ENCODE measurements at places on chromosomes 16 and 17.

DNA sequence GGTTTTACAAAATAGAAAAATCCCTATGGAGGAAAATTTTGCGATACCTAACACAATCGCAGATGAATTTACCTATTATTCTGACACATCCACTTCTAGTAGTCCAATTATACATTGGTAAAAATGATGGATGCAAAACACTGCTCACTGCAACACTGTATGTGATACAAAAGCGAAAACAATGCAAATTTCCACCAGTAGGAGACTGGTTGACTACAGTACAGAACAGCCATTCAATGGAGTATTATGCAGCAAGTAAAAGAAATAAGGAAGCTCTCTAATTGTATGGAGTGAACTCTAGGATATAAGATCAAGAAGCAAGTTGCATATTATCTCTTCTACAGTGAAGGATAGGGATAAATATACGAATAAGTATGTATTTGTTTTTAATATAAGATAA lies 48.5 kb downstream of the SETD6 start:
- no peak for DNase-seq

- no peak for DNase-seq
Observed at GRCh38 chr17:9907883-9908648, 3.0 kb upstream of the RCVRN start.

DNA sequence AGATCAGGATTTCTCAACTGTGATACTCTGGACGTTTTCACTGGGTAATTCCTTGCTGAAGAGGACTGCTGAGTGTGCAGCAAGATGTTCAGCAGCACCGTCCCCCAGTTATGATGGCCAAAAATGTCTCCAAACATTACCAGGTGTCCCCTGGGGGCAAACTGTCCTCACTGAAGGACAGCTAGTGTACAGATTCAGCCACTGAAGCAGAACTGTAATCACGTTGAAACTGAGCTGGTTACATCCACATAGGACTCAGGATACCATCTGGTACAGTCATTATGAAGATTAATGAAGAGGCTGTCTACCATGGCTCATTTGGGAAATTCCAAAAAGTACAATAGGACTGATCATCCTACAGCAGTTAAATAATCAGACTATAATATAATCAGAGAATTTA lies 43.3 kb upstream of the GINS3 start:
- no peak for DNase-seq

- DNase-seq: no peak
Observed at GRCh38 chr17:45397796-45398195, 34.9 kb downstream of the ARHGAP27 start.

GRCh38 chr16:69112285-69113129 lies 7.1 kb downstream of the HAS3 start:
- no peak for DNase-seq

DNA sequence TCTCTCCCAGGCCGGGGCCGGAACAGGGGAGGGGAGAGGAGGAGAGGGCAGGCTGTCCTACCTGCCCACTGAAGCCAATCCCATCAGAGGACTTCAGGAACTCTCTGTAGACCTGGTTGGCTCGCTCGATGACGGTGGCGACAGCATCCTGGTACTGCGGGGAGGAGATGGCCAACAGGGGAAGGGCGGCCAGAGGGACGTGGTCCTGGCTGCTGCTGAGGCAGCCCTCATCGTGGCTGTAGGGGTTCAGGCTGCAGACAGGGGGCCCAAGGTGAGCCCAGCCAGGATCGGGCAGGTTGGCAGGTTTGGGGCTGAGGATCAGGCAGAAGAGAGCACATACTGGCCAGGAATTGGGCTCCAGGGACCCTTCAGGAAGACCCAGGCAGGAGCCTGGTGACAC lies 34.2 kb downstream of the PIMREG start:
- no peak for DNase-seq

GRCh38 chr17:38349097-38349730 lies 2.4 kb upstream of the SOCS7 start:
- peak; percentile 71 for DNase-seq

DNA sequence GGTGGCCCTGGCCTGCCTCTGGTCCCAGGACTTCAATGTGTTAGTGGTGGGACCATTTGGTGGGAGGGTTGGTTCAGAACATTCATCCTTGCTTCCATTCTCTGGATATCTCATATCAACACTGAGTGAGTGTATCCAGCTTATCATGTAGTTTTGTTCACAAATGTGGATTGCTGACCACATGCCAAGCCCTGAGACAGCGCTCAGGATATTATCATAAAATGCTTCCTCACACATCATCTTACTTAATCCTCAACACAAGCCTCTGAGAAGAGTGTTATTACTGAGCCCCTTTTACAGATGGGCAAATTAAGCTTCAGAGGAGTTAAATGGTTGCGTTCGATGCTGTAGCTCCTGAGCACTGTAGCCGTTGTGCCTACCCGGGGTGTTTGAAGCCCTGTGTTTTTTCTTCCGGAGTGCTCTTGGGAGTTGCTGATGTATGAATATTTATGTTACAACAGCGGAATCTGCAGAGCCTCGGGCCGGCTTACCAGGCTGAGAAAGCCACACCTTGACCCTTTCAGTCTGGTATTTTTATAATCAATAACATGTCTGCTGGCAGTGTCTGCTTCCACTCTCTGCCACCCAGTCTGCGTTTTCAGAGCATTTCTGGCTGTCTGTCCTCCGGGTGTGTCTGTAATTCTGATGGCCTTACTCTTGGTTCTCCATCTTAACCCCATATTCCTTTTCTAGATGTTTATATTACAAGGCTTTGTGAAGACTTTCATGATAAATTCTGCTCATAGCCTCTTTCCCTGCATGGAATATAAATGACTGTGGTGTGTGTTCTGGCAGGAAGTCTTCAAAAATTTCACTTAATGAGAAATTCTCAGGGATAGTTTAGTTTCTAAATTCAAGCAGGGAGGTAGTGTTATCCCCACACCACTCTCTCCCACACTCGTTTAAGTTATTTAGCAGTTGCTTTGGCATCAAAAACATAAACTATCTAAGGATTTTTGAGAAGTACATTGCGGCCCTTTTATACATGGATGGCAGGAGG lies 2.9 kb downstream of the GLP2R start:
- DNase-seq: no peak

DNA sequence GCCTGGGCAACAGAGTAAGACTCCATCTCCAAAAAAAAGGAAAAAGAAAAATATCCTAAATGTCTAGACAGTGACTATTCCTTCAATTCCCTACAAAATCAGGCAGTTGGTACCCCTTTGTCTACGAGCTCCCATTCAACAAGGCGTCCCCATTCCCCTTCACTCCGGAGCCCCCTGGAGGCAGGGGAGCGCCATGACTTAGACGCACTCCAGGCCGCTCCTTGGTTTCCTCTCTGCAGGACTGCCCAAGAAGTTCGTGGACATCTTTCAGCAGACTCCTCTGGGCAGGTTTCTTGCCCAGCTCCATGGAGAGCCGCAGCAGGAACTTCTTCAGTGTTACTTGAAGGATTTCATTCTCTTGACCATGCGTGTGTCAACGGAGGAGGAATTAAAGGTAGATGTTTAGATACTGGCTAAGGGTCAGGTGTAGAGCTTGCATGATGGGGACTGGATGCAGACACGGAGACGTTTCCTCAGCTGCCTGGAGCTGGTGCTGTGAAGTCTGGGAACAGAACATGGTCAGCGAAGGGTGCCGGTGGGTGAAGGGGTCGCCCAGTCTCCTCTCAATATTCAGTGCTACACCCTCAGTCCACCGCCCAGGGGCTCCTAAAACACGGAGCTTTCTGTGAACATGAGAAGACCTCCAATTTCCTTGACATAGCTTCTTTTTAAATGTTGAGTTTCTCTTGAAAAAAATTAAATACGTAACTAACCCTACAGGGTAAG lies 53.3 kb upstream of the ENDOV start:
- no peak for DNase-seq

- no peak for DNase-seq
Observed at GRCh38 chr17:7225711-7226331, 6.1 kb downstream of the ACADVL start.

GRCh38 chr16:19863990-19864389 lies 20.7 kb downstream of the GPRC5B start:
- DNase-seq: no peak

GRCh38 chr17:35801583-35802224 lies 6.3 kb upstream of the MMP28 start:
- DNase-seq: no peak

DNA sequence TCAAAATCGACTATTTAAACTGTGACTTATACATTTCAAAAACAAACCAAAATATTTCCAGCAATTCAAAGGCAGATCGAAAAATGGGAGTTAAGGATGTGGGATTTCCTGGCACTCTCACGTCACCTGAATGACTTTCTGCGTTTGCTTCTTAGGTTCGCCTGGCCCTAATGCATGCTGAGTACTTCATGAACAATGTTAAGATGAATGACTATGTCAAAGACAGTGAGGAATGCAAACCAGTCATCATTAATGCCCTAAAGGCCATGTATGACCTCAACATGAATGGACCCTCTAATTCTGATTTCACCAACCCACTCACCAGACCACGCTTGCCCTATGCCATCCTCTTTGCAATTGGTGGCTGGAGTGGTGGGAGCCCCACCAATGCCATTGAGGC lies 7.3 kb downstream of the KLHL10 start:
- DNase-seq: no peak

DNA sequence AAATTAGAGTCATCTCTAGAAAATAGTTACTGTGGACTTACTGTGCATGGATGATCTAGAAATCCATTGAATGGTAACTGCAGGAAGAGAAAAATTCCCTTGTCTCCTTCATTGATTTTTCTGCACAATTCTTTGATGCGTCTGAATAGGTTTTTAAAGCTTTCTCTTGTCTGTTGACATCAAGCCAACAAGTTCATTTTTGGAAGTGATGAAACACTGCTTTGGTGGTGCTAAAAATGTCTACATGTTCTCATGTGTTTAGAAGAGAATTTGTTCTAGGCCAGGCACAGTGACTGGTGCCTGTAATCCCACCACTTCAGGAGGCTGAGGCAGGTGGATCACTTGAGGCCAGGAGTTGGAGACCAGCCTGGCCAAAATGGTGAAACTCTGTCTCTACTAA lies 57.1 kb upstream of the AXIN2 start:
- DNase-seq: no peak

All from stimulated activated CD8-positive, alpha-beta memory T cell treated with anti-CD3 and anti-CD28 coated beads, Interleukin-4, amount 100 ng/mL, for 4 hours (primary cell).